ENCODE measurements at places on chromosomes 11 and 22. TPM values are rescaled to one million over a fixed set of nuclear protein-coding genes. Genes with fewer than 3 reads are reported as not detected.

GRCh38 chr11:19728436-19728835, 15.8 kb downstream of the NAV2 start:
- no peaks in the 10 kb centered on the region for H3K27me3 ChIP-seq
- DNase-seq = no peak
- H3K27ac ChIP-seq = no peak overlapping the region
- H3K4me3 ChIP-seq = no peak overlapping the region

PIH1D2 gene
- total RNA-seq = 0.99 TPM

DNA sequence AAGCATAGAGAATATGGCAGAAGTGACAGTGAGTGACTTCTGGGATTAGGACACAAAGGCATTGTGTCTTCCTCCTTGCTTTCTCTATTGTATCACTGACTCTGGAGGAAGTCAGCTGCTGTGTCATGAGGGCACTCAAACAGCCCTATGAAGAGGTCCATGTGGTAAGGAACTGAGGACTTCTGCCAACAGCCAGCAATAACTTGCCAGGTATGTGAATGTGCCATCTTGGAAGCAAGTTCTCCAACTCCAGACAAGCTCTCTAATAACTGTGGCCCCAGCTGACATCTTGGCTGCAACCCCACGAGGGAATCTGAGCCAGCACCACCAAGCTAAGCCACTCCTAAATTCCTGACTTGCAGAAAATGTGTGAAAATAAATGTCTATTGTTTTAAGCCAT, 83.6 kb upstream of the ZBED5 start:
- no peaks in the 10 kb centered on the region for H3K4me1 ChIP-seq
- H3K4me3 ChIP-seq = no peak overlapping the region
- DNase-seq = no peak
- no peaks in the 10 kb centered on the region for H3K36me3 ChIP-seq

DNA sequence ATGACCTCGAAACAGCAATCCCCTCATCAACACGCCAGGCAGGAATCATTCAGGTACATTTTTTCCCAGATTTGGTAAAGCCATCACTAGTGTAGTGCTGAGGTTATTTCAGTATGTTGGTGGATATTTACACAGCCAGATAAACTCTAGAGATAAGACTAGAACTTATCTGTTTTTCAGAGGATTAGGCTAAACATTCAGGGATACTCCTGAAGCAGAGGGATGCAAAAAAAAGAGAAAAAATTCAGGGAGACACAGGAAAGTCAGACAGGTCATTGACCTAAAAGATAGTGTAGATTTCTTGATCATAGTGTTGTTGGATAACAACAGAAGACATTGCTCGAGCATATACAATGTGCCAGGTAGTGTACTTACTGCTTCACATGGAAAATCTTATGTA, 93.2 kb downstream of the ATM start:
- no peak overlapping the region for H3K27ac ChIP-seq
- no peak overlapping the region for H3K4me3 ChIP-seq
- no peak for DNase-seq
- H3K27me3 ChIP-seq = no peaks in the 10 kb centered on the region
- H3K36me3 ChIP-seq = no peaks in the 10 kb centered on the region
- no peaks in the 10 kb centered on the region for H3K4me1 ChIP-seq

All from SJCRH30 (cell line).